ENCODE measurements at places on chromosomes 6 and 20. TPM values are rescaled to one million over a fixed set of nuclear protein-coding genes. Genes with fewer than 3 reads are reported as not detected.

- H3K4me3 ChIP-seq, result no peak overlapping the region
- no peak for DNase-seq
- peaks cover 7% of the 10 kb centered on the region for H3K4me1 ChIP-seq
- no peaks in the 10 kb centered on the region for H3K27me3 ChIP-seq
- peaks cover 9% of the 10 kb centered on the region for H3K36me3 ChIP-seq
- no peak overlapping the region for H3K27ac ChIP-seq
Observed at GRCh38 chr20:25464501-25465242, 57.2 kb downstream of the GINS1 start.

- no peak overlapping the region for H3K27ac ChIP-seq
- no peak overlapping the region for H3K4me3 ChIP-seq
- no peaks in the 10 kb centered on the region for H3K4me1 ChIP-seq
- H3K36me3 ChIP-seq, result no peaks in the 10 kb centered on the region
Observed at GRCh38 chr6:1217396-1217795, 94.5 kb upstream of the FOXQ1 start.

- peaks cover 56% of the 10 kb centered on the region for H3K4me1 ChIP-seq
- no peaks in the 10 kb centered on the region for H3K27me3 ChIP-seq
- H3K4me3 ChIP-seq, result peak overlapping the region; percentile 77
- no peaks in the 10 kb centered on the region for H3K36me3 ChIP-seq
Observed at GRCh38 chr20:36461600-36462439, 79.5 kb upstream of the MYL9 start.

DNA sequence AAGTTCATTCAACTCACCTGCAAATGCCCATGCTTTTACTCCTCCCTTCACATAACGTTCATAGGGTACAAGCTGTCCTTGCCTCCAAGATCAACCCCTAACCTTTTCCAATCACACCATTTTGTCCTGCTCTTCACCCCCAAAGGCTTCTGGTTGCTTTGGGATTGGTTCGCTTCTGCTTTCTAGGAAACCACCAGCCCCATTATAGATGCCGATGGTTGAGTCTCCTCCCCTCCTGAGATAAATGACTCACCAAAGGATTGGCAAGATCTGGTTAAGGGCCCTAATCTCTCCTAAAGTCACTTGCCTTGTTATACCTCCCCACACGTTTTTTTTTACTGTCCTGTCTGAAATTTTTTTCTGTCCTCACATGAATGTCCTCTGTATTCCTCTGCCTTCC is 311.4 kb downstream of the HACE1 start:
- no peaks in the 10 kb centered on the region for H3K27me3 ChIP-seq
- H3K36me3 ChIP-seq, result no peaks in the 10 kb centered on the region
- H3K4me1 ChIP-seq, result no peaks in the 10 kb centered on the region

The APCDD1L gene
- 0.89 TPM for total RNA-seq

- H3K27me3 ChIP-seq, result no peaks in the 10 kb centered on the region
- no peak for DNase-seq
- H3K36me3 ChIP-seq, result no peaks in the 10 kb centered on the region
Observed at GRCh38 chr6:14759976-14760672, 485.7 kb upstream of the JARID2 start.

The PMEPA1 gene
- total RNA-seq, result 12.5 TPM

DNA sequence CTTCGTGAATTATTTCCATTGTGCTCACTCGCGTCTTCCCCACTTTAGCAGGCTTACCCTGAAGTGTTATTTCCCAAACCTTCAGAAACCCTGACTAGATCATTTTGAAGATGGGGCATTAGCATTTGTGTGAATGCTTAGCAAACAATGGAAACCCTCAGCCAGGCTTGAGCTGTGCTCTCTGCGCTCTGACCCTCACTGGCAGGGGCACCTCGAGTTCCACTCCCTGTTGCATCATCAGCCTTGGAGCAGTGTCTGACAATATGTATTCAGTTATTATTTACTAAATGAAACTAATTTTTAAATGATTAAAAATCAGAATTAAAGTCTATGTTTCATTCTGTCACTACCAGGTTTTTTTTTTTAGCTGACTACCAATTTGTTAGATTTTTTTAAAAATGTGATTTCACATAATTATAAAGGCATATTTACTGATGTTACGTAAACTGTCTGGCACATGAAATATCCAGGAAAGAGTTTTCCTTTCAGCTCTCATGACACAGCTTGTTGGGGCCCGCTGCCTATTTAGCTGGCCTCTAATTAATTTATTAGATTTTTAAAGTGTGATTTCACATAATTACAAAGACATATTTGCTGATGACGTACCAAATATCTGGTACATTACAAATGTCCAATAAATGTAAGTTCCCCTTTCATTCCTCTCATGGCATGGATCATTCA is 155.2 kb downstream of the PACRG start:
- no peaks in the 10 kb centered on the region for H3K4me1 ChIP-seq
- H3K4me3 ChIP-seq, result no peak overlapping the region
- H3K36me3 ChIP-seq, result no peaks in the 10 kb centered on the region
- DNase-seq, result no peak

The PRELID3B gene
- total RNA-seq, result 34.6 TPM

GRCh38 chr6:99905209-99906106 is 88.6 kb downstream of the MCHR2 start:
- H3K36me3 ChIP-seq, result no peaks in the 10 kb centered on the region
- no peak for DNase-seq
- H3K27me3 ChIP-seq, result no peaks in the 10 kb centered on the region
- H3K4me1 ChIP-seq, result no peaks in the 10 kb centered on the region
